ENCODE measurements at places on chromosomes 16 and 17. TPM values are rescaled to one million over a fixed set of nuclear protein-coding genes. Genes with fewer than 3 reads are reported as not detected.
A peak's percentile ranks its signal among the peaks of the same experiment; 100 is the strongest.

DNA sequence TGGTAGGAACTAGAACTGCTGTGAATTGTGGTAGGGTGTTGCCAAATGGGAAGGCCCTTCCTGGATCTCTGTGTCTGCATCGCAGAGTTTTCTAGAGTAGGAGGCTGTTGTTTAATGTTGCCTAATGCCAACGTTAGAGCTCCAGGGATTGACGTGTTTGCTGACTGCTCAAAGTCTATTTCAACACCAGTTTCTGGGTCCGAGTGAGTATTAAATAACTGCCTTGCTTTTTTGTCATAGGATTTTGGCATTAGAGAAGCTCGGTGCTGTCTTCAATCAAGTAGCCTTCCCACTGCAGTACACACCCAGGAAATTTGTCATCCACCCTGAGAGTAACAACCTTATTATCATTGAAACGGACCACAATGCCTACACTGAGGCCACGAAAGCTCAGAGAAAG, 40.0 kb downstream of the SF3B3 start:
- no peak for DNase-seq

GRCh38 chr17:61053469-61053868, 346.2 kb upstream of the TBX2 start:
- DNase-seq = no peak

DNA sequence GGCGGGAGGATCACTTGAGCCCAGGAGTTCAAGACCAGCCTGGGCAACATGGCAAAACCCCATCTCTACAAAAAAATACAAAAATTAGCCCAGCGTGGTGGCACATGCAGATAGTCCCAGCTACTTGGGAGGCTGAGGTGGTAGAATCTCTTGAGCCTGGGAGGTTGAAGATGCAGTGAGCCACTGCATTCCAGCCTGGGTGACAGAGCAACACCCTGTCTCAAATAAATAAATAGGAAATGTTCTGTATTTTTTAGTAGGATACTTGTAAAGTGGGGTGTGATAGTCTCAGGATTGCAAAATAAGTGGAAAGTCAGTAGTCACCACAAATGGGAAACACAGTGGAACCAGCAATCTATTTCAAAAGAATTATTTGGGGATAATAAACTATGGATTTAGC, 4.0 kb downstream of the RSPRY1 start:
- no peak for DNase-seq

DNA sequence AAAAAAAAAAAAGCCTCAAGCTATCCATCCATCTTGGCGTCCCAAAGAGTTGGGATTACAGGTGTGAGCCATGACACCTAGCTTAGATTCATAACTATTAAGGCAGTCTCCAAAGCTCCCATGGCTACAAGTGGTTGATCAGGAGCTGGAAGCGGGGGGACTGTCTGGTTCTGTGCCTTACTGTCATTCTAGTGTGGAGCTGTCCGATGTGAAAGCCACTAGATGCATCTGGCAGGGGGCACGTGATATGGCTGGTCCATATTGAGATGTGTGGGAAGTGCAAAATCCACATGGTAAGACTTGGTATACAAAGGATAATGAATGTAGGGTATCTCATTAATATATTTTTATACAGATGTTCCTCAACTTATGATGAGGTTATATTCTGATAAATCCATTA, 38.7 kb downstream of the KPNA2 start:
- no peak for DNase-seq

DNA sequence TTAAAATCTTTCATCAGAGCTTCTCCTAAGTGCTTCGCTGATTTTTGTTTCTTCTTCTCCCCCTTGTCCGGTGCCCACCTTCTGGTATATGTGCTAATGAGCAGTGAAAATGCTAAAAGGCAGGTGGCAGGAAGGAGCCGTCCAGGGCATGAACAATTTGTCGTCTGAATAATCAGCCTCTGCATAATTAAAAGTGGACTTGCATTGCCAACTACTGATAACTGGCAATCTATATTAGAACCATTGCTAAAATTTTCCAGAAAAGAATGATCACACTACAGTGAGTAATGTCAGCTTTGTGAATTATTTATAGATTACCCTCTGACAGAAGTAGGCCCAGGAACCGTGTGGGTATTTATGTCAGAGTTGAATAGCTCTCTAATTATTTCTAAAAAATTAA, 28.1 kb downstream of the SERPINF1 start:
- DNase-seq = no peak

- DNase-seq = no peak
Observed at GRCh38 chr17:5591966-5592365, 7.7 kb upstream of the NLRP1 start.

GRCh38 chr17:13228225-13228624, 210.4 kb upstream of the ELAC2 start:
- no peak for DNase-seq

DNA sequence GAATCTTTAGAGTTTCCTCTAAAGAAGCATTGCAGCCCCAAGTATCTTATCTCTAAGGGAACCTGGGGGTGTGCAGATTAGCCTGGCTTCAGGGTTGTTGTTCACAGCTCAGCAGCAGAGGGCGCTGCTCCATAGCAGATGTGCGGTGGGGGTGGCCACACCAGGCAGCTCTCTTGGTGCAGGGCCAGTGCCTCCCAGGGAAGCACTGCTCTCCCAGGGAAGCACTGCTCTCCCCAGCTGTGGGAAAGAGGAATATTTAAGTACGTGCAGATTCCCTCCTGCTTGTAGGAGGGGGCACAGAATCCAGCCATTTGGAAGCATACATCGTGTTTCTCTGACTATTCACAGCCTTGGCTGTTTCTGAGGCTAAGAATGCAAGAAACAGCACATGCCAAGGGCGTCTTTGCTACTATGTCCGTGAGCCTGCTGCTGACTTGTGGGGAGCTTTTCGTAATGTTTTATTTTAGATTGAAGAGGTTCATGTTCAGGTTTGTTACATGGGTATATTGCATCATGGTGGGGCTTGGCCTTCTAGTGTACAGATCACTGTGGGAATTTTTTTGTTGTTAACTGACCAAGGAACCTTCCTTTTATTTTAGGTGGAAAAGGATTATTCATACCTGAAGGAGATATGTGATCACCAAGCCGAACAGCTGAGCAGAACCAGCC, 217.8 kb downstream of the SPECC1 start:
- peak; percentile 65 for DNase-seq

DNA sequence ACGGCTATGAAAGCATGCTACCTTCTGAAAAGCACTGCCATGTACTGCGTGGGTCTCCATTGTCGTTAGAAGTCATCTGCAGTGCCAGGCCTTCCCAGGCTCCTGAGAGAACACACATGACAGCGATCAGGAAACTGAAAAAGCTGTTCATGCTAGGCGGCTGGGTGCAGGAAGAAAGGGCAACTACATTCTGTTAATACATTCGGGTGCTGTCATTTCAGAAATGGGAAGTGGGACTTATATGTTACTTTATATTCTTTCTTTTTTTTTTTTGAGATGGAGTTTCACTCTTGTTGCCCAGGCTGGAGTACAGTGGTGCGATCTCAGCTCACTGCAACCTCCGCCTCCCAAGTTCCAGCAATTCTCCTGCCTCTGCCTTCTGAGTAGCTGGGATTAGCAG, 19.9 kb downstream of the CFAP20 start:
- DNase-seq = no peak

DNA sequence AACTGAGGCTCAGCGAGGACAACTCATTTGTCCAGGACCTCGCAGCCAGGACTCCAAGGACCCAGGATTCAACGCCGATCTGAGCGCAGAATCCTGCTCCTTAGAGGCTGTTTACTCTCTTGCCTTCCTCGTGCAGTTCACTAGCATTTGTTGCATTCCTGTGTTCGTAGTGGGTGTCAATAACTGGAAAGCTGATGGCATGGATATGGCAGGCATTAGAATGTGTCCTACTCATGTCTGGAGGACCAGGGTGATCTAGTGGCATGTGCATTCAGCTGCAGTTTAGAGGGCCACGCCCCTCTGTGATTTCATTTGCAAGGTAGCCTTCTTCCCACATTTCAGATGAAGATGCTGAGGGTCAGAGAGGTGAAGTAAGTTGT, 510 bp downstream of the CRISPLD2 start:
- DNase-seq = no peak

DNA sequence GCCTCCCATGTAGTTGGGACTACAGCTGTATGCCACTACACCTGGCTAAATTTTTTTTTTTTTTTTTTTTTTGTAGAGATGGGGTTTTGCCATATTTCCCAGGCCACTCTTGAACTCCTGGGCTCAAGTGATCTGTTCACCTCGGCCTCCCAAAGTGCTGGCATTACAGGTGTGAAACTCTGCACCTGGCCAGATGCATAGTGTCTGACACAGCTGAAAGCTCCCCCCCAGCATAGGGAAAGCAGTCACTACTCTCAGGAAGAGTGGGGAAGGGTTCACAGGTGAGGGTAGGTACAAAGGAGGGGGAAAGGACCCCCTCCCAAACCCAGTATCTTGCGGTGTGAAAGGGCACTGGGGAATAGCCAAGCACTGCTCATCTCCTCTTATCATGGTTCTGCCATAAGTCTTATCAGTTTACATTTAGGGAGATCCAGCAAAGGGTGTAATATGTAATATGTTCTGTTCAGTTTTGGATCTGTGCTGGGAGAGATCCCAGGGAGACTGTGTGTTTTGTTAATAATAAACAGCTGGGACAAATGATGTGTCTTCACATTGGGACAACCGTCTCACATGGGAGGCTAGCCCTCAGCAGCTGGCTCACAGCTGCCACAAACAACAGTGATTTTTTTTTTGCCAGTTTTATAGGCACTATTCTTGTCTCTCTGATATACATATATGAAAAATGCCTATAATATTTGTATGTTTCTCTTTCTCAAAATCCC, 6.8 kb upstream of the CAVIN1 start:
- DNase-seq = no peak

DNA sequence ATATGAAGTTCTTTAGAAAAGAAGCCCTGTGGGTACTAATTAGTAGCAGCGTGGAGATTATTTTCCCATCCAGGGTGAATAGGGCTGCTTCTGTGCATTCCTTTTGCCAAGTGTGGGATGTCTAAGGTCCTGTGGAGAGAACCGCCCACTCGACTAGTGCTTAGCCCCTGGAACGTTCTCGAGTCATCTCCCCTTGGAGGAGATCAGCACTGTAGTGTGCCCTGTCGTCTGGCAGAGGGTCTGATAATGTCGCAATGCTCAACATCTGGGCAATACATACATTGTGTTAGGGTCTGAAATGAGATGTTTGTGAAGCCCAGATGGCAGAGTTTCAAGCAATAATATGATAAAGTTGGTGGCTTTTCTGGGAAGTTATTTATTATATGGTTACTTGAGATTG, 64.8 kb downstream of the SPECC1 start:
- no peak for DNase-seq

- no peak for DNase-seq
Observed at GRCh38 chr16:30147843-30148510, 25.0 kb upstream of the MAPK3 start.

- DNase-seq = no peak
Observed at GRCh38 chr16:57937861-57938260, 33.1 kb downstream of the CNGB1 start.

DNA sequence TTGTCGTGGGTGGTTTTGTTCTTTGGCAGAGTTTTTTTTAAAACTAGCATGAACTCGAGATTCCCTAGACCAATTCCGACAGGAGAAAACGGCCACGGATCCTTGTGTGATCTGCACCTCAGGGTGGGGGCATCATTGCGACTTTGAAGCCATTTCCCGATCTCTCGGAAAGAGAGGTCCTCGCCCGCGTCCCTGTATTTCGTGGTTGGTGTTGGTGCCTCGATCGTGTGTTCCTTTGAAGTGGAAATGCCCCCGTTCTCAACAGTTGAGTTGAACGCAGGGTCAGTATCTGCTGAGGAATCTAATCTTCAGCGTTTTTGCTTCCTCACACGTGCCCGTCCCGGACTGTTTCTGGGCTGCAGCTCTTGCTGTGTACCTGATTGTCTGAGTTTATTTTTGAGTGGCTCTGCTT, 1.1 kb downstream of the CRAMP1 start:
- no peak for DNase-seq

- peak; percentile 86 for DNase-seq
Observed at GRCh38 chr17:1714980-1715802, 5.0 kb upstream of the TLCD2 start.

DNA sequence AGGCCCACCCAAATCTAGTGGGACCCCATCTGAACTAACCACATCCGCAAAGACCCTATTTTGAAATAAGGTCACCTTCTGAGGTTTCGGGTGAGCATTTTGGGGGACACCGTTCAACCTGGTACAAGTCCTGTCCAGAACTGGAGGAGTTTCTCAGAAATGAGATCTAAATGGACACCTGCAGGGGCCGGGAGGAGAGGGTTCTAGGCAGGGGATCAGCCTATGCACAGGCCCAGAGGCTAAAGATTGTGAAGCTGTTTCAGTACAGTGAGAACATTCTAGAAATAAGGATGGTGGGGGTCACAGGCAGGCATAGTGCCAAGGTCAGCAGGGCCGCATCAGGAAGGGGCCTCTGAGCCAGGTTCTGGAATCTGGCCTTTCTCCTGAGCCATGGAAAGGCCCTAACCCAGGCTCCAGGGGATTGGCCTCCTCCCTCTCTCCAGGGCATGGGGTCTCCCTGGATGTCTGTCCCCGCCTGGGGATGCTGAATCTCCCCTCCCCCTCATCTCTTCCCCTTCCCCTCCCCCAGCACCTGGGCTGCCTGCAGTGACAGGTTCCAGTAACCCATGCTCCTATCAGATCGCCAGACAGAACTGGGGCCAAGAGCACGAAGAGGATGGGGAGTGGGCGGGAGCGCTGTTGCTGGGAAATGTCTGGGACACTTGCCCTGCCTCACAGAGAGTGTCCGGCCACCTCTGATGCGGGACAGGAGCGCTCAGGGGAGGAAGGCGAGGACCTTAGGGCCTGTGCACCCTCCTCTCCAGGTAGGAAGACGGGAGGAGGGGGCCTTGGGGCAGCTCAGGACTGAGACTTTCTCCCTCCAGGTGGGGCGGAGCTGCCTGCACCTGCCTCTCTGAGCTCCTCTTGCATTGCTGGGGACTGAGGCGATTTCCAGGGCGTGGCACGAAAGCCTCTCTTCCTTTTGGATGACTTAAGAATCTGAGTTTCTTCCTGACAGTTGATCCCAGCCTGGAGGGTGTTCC, 321.4 kb upstream of the TNRC6C start:
- no peak for DNase-seq

GRCh38 chr16:3054965-3055733, 8.8 kb downstream of the MMP25 start:
- DNase-seq = no peak

DNA sequence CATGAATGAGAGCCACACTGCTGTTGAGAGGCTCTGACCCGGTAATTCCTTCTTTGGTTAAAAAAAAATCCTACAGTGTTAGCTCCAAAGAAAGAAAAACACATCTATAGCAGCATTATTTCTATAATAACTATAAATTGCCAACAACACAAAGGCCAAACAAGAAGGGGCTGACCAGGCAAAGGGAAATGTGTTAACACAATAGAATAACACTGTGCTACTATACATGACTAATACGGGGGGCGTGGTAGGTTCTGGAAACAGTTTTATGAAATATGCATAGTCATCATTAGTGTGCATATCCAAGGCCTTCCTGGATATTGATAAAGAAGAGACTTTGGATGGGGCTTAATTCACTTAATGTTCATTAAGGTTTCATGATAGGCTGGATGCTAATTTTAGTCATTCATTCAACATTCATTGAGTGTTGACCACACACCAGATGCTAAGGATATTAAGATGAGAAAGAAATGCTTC, 50.0 kb upstream of the CCL1 start:
- no peak for DNase-seq

SRR gene
- 8.4 TPM for polyA plus RNA-seq

CLEC18B gene
- polyA plus RNA-seq = 2.8 TPM

ERBB2 gene
- 175 TPM for polyA plus RNA-seq

MAP2K6 gene
- polyA plus RNA-seq = 13.4 TPM

CLDN7 gene
- polyA plus RNA-seq = 250 TPM

VWA3A gene
- polyA plus RNA-seq = 0.15 TPM
